ENCODE measurements at places on chromosomes 5 and 9.

GRCh38 chr5:107542428-107542827 is 128.3 kb downstream of the EFNA5 start:
- DNase-seq = no peak

- no peak for DNase-seq
Measured at GRCh38 chr9:125587819-125588460, 119.1 kb downstream of the MAPKAP1 start.

GRCh38 chr9:35914301-35914807 is 5.1 kb downstream of the SPAAR start:
- DNase-seq = peak; percentile 37

DNA sequence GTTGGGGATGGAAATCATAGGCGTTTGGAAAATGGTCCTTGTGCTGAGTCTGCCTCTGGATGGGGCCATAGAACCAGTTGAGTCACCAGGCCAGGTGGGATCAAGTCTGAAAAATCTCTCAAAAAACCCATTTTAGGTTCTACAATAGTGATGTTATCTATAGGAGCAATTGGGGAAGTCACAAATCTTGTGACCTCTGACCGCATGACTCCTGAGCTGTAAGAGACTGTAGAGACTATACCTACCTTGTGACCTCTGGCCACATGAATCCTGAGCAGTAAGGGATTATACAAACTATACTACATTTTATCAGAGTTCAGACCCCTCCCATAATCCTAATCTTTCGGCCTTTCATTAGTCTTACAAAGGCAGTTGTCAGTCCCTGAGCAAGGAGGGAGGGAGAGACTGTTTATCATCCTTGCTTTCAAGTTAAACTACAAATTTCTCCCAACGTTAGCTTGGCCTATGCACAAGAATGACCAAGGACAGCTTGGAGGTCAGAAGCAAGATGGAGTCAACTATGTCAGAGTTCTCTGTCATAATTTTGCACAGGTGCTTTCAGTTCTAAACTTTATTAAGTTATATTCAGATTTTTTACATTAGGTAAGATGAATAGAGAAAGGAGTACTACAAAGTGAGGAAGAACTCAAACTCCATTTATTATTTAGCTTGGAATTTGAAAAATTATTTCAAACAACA is 11.5 kb upstream of the JMY start:
- no peak for DNase-seq

DNA sequence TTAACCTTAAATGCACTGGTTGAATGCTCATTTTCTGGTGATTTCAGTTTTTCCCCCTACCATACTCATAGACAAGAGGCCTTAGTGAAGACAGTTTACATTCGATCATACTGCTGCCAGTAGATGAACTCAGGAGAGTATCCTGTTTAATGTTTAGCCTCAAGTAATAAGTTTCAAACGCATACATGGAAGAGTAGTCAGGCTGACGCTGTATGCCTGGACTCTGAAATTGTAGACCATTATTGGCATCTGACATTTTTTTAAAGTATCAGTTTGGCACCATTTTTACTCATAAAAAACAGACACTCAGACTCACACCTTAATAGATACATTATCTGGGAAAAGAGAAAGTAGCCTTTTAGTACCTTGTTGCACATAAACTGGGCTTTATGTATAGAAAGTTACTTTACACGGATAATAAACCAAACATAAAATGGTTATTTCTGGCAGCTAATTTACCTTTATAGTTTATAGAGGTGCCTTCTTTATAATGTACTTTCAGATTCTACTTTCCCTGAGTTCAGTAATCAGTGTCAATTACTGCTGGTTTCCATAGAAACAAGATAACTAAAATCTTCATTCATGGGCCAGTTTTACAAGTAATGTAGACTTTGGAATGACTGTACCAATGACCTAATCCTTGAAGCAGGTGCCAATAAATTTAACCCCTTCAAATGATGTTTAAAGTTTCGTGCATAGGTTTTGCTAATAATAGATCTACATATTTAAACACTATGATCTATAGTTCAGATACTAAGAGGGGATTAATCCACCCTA is 183.8 kb upstream of the ITGA1 start:
- DNase-seq = no peak

- DNase-seq = peak; percentile 36
Measured at GRCh38 chr5:77143998-77144836, 57.1 kb upstream of the ZBED3 start.

- DNase-seq = no peak
Measured at GRCh38 chr5:56807679-56808078, 7.7 kb upstream of the MAP3K1 start.

- no peak for DNase-seq
Measured at GRCh38 chr9:100759215-100759614, 181.3 kb downstream of the CAVIN4 start.

DNA sequence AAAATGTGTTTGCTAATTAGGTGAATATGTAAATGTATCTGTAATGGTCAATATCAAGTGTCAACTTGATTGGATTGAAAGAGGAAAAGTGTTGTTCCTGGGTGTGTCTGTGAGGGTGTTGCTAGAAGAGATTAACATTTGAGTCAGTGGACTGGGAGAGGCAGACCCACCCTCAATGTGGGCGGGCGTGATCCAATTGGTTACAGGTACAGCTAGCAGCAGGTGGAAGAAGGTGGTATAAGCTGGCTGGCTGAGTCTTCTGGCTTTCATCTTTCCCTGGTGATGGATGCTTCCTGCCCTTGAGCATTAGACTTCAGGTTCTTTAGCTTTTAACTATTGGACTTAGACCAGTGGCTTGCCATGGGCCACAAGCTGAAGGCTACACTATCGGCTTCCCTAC is 779.0 kb upstream of the CTNND2 start:
- no peak for DNase-seq

GRCh38 chr5:57302164-57302563 is 128.3 kb downstream of the GPBP1 start:
- no peak for DNase-seq

- no peak for DNase-seq
Measured at GRCh38 chr9:14081745-14082144, 232.2 kb downstream of the NFIB start.

GRCh38 chr5:106640511-106640910 is 1030.2 kb downstream of the EFNA5 start:
- no peak for DNase-seq

- no peak for DNase-seq
Measured at GRCh38 chr9:30775236-30775635, 1609.2 kb upstream of the ACO1 start.

DNA sequence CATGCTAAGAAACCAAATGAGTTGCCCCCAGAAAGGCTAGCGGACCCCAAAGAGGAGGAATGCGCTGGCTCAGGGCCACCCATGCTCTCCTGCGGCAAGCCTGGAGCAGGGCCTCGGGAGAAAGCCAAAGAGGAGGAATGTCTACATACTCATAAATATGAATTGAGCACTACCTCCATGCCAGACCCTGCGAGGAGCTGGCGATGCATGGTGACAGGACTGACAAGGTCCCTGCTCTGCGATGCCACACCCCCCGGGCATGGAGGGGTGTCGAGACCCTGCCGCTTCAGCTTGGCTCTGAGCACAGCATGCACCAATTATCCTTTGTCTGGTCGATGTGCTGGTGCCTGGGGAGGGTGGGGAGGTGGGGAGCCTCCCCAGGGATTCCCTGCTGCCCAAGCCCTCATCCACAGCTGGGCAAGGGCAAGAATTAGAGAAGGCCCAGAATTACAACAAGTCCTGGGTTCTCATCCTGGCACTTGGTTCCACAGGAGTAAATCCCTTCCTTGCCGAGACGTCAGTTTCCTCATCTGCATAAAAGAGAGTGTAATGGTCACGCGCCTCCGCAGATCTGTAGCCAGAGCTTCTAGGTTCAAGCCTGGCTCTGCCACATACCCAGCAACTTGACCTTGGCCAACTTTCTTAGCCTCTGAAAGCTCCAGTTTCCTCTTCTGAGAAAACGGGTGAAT is 74.4 kb downstream of the FAM114A2 start:
- no peak for DNase-seq

DNA sequence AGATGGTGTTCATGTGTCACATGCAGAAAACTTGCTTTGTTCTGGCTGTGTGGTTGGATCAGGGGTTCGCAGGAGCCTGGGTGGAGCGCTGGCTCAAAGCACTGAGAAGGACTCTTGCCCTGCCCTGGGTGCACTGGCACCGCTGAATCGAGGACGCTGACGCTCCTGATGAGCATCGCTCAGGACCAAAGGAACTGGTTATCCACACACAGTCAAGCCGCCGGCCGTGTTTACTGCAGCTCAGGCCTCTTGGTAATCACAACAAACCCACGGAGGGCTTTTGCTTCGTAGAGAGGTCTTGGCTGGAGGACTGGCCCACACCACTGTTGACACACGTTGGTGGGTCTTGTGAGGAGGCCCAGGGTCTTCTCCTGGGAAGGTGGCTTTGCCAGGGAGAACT is 299.4 kb upstream of the IRX2 start:
- no peak for DNase-seq

All from activated naive CD8-positive, alpha-beta T cell treated with anti-CD3 and anti-CD28 coated beads, Interleukin-2, amount 10 ng/mL, durations not matched to agents 7 days and 5 days (primary cell).